ENCODE measurements at places on chromosomes 7 and 10. TPM values are rescaled to one million over a fixed set of nuclear protein-coding genes. Genes with fewer than 3 reads are reported as not detected.

DNA sequence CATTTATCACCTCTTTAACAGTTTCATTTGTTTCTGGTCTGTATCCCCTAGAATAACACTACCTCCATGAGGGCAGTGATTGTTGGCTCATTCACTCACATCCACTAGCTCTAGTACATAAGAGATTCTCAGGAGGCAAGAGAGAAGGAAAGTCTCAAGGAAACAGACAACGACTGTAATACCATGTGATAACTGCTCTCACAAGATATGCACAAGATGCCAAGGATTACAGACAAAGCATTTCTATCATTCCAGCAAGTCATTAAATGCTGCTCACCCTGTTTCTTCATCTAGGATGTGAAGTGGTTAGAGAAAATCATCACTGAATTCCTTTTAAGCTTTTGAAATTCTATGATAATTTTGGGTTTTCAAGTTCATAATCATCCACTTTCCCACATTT, 115.3 kb downstream of the HIBADH start:
- peak; percentile 69 for DNase-seq

DNA sequence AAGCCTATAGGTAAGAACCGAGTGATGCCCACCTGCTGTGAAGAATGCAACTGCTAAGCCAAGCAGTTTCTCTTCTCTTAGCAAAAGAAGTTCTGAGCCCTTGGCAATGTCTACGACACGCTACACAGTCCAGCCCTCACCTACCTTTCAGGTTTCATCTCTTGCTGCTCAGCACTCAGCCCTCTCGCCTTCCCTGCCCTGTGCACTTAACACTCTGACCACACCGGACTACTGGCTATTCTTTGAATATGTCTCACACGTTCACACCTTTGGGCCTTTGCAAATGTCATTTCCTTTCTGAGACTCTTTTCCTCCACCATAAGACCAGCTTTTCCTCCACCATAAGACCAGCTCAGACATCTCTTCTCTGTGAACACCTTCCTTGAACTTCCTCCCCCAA, 67.0 kb upstream of the ITGB1 start:
- no peak for DNase-seq

GRCh38 chr10:2263561-2263960, 526.2 kb upstream of the ADARB2 start:
- DNase-seq, result no peak

GRCh38 chr10:133528296-133528844, 1.2 kb downstream of the CYP2E1 start:
- peak; percentile 2 for DNase-seq

DNA sequence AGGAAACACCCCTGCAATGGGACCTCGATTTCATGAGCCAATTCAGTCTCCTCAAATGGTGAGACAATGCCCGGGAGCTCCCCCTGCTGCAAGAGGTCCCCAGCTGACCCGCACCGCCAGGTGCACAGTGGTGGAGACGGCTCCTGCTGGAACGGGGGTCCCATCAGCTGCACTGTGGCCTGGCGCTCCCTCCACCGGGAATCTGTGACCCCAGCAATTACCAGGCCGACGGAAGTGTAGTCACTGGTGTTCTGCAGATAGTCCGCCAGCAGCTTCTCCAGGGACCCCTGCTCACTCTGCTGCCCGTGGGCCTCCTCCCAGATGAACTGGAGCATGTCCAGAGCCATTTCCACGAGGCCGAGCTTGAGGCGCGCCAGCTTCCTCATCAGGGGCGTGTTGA, 64.9 kb upstream of the NKX6-2 start:
- DNase-seq, result no peak

GRCh38 chr7:131591687-131592319, 35.4 kb upstream of the PODXL start:
- no peak for DNase-seq

DNA sequence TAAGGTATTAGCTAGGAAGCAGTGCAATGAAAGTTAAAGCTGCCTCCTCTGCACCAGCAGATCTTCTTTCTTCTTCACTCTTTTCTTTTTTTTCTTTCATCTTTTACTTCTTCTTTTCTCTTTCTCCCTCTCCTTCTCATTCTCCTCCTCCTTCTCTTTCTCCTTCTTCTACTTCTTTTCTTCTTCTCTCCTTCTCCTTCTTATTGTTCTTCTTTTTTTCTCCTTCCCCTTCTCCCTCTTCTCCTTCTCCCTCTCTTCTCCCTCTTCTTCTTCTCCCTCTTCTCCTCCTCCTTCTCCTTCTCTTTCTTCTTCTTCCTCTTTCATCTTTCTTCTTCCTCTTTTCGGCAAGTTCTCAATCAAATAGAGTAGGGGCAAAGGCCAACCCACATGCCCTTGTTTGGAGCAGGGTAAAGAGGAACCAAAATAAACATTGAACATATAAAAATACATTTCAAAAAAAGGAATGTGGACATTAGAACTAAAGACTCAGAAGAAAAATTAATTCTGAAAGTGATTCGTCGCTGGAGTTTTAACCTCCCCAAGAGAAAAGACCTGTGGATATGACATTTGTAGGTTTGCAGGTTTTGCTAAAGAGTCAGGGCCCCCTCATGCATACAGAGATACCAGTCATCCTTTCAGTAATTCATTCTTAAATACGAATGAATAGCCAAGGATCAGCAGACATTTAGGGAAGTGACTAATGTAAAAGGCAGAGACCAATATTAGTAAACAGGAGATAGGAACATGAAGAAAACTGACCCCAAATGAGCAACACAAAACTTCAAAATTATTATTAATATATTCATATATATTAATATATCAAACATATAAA, 93.0 kb upstream of the RSU1 start:
- peak; percentile 48 for DNase-seq

The PLXDC2 gene
- 6.1 TPM for total RNA-seq

DNA sequence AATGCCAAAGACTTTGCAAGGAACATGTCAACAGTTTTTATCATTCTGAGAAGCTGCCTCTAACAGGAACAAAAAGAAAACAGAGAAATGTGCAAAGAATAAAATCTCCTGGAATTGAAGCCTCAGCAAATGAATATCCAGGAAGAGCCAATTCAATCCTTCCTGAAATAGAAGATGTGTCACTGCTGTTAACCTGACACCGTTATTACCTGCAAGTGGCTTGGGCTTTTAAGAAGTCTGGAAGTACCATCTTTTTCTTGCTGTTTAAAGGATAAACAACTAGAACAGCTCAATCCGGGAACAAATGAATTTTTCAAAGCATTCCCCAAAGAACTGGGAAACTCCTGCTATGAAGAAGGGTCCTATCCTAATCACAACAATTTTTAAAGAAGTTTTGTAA, 434.8 kb downstream of the KCNMA1 start:
- no peak for DNase-seq

DNA sequence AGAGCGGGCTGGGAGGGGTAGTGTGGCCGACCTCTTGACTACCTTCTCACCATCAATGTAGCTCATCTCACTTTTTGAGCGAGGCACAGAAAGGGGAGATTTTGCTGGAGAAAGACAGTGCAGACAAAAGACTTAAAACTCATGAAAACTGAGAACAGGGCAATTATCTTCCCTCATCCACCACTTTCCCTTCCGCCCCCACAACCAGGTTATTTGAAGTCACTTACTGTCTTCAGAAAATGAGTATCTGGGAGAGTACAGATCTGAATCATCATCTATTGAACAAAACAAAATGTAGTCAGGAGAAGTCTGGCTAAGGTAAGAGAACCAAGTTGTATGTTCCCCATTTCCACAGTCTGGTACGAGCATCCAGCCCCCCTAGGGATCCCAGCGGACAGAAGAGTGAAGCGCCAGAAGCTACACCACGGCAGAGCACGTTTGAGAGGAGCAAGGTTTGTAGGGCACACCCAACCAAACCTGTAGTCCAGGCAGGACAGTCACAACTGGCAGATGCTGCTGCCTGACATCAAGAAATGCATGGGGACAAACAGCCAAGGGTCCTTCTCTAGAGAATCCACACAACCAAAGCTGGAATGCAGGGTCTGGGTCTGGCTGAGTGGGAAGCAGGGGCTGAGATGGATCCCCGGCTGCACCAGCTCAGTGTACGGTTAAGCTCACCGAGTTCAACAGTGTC, 93.4 kb upstream of the PDLIM1 start:
- no peak for DNase-seq

- DNase-seq, result no peak
Measured at GRCh38 chr7:2554661-2555111, 638 bp downstream of the BRAT1 start.

The FGFBP3 gene
- total RNA-seq, result under 0.01 TPM

The NCF1 gene
- not detected for total RNA-seq

The TMEM273 gene
- not detected for total RNA-seq

DNA sequence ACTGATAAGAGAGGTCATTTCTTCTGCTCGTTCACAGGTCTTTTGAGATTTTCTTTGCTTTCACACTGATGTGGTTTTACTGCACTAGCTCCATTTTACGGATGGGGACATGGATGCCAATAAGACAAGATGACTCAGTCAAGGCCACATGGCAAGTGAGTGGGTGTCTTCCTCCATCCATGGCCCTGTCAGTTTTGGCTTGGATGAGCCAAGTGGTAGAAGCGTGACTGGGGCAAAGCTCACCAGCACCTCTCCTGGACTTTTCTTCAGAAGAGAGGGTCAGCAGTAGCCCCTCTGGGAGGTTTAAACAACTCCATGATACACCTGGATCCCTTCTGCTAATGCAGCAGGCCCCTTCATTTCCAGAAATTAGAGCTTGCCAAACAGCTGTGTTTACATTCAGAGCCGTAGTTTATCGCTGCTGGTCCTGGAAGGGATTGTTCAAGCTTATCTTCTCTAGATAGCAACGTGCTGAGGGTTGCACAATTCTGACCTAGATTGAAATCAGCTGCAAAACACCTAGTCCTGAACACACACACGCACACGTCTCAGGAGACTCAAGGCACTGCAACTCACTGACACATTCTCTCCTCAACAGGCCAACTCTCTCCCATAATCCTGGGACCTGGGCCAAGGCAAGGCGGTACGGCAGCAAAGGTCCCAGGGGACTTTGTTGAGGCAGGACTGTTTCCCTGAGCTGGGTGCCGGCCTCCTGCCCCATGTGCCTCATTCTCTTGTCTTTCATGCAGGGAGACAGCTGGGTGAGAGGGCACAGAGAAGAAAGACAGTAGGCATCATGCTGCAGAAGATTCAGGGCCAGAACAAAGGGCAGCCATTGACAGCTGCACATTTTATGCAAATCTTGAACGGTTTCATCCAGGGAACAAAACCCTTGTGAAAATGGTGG, 14.2 kb upstream of the PDCD4 start:
- DNase-seq, result peak; percentile 84

DNA sequence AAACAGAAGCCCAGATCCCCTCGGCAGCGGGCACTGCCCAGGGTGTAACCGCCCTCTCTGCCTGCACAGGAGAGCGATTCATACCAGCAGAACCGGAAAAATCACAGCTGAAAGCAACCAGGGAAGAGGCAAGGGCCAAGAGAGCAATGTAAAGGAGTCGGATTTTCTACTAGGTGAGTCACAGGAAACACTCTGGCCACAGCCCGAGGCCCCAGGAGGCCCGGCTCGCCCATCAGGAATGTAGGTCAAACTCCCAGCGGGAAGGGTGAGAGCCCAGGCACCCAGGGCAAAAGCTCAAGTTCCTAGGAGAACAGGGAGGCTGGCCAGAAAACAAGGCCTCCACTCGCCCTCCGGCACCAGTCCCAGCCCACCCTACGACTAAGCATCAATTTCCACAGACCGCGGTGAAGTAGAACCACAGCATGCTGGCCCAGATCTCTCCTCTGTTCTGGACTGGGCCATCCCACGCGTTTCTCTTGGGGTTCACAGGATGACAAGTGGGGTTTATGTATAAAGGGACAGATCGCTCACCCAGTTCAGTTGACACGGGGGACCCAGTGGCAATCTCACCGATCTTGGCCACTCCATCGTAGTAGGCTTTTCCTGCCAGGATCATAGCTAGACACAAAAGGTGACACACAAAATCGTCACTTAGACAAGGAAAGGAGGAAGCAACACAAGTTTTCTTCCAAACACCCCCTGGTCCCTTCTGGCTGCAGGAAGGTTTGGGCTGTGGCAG, 46.2 kb downstream of the BAIAP2L1 start:
- DNase-seq, result peak; percentile 82

GRCh38 chr10:128380946-128381345, 254.7 kb upstream of the MKI67 start:
- no peak for DNase-seq

- DNase-seq, result no peak
Measured at GRCh38 chr10:48678041-48678440, 6.6 kb upstream of the WDFY4 start.

- DNase-seq, result no peak
Measured at GRCh38 chr7:90886416-90886815, 290.3 kb downstream of the CDK14 start.
